Germinal center (tissue), 1 donor: ENCODE measurements at places on chromosomes 13 and 19.

- DNase-seq, result no peak
Measured at GRCh38 chr13:103638706-103639105, 572.5 kb upstream of the SLC10A2 start.

- DNase-seq, result no peak
Measured at GRCh38 chr13:52713894-52714293, 25.7 kb downstream of the CNMD start.

DNA sequence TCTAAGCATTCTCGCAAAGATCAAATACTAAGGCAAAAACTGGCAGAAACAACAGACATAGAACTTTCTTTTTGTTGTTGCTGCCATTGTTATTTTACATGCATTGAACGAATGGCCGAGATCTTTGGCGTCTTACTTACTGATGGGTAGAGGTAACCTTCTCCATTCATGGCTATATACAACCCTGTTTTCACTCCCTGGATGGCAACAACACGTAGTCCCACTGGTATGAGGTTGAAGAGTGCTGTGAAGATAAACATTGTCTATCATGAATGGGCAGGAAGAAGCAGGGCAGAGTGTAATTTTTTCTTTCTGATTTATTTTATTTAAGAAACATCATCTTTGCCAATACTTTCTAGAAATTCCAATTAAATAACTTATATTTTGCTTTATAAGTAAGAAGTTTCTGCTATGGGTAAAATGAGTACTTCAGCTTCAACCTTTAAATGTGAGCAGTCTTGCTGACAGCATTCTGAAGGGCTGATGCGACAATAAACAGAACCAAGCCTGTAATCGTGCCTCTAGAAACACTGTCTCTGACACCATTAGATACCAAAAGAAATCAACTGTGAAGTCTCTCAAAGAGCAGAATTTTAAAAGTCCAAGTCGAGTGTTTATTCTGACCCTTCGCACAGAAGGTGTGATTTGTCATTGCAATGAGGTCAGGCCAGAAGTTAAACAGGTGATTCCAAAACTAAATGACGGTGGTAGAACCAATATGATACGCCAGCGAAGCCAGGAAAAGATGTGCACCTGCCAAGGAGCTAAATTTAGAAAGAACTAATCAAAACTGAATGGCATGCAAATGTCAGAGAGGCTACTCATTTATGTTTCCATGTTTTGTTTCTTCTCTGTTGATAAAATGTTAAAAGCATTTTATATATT lies 416.4 kb downstream of the ITGBL1 start:
- DNase-seq, result no peak

DNA sequence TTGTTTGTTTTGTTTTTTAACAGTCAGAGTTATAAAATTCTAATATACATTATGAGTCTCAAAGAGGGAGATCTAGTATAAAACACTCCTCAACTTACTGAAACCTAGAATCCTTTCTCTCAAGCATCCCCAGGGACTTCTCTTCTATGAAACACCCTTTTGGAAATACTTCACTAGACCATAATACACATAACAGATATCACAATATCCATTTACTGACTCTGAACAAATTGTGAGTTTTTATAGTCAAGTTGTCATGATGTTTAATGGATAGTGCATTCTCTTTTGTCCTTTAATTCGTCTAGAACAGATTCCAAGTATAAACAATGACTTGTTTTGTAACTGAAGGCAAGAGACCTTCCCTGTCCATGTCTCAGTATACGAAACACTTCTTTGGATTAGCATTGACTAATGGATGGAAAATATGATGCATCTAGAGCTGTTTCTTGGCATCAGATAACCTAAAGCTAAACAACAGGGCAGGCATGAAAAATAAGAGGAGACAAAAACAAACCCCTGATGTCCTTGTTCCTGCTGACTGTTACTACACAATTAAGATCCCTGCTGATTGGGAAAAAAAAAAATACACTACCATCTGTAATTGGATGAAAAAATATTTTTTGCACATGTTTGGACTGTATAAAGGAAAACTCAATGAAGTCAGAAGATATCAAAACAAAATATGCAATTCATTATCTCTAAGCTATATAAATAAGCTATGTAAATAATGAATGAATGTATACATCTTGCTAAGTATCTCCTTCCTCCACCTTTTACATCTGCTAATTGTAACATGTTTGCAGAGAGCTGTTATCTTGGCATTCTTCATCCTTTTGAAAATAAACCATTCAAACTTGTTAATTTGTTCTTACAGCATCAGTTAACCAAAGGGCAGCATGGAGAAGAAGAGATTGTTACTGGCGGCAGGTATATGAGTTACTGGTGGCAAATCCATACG lies 214.2 kb downstream of the LACC1 start:
- DNase-seq, result no peak

DNA sequence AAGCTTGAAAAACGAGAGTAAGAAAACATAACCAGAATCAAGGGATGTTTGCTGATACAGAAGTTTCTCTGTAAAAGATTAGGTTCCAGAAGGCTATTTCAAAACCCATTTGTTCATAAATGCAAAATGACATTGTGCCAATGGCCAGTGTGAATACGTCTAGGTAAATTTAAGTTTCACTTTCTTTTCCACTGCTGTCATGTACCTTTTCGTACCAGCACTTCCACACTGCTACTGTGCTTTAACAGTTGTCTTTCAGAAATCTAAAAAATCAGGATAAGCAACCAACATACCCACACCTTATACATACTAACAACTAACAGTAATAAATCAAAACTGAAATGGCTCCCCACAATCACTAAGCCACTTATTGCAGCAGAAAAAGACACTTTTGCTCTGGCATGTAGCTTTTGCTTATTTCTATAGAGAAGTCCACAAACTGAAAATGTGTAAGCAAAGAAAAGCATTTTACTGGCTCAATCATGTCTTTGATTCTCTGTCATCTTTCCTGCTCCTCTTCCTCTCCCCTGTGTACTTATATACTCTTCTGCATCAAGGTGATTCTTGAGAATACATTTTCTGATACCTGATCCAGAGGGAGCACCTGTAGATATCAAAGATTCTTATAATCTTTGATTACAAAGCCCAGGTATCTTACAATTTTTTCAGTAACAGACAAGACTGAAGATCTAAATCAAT lies 34.3 kb downstream of the ELF1 start:
- DNase-seq, result no peak

- DNase-seq, result no peak
Measured at GRCh38 chr19:47100290-47100689, 13.3 kb downstream of the ZC3H4 start.

DNA sequence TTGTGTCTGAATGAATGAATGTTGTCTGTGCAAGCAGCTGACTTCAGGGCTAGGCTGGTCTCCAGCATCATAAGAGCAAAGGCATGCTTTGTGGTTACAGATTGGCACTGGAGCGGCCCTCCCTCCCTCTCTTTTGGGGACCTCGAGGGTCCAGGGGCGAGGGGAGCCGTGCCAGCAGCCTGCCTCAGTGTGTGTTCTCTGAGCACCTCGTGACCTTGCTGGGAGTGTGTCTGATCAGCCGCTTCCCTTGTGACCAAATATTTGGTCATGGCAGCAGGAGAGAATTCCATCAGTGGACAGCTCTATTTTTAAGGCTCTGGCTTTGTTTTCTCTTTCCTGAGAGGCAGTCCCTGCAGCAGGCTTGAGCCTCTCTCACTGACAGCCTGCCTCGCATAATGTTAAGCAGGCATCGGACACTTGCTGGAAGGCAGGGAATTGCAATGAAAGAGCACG lies 329.7 kb downstream of the UQCRFS1 start:
- no peak for DNase-seq
